Activated CD8-positive, alpha-beta memory T cell treated with anti-CD3 and anti-CD28 coated beads for 24 hours (primary cell): ENCODE measurements at places on chromosomes 2 and 18.

GRCh38 chr2:98346311-98347236, at the start of gene CNGA3:
Gene CNGA3, plus strand, starts transcription at chr2:98346456. Its CDS starts 23,520 bp downstream, at chr2:98369976.
- peak; percentile 61 for DNase-seq

DNA sequence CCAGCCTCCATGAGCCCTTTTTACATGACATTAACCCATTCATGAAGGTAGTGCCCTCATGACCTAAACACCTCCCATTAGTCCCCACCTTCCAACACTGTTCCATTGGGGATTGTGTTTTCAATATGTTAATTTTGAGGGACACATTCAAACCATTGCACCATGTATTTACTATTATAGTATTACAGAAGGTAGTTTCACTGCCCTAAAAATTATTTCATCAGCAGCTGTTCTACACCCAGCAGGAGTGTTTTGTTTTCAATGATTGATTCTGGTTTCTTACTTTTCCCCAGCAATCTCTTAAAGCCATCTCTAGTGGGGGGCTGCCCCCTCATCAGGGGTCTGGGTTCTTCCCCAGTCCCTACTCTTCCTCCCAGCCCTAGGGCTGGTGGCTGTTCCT, 71.9 kb downstream of the CERS6 start:
- DNase-seq, result no peak

DNA sequence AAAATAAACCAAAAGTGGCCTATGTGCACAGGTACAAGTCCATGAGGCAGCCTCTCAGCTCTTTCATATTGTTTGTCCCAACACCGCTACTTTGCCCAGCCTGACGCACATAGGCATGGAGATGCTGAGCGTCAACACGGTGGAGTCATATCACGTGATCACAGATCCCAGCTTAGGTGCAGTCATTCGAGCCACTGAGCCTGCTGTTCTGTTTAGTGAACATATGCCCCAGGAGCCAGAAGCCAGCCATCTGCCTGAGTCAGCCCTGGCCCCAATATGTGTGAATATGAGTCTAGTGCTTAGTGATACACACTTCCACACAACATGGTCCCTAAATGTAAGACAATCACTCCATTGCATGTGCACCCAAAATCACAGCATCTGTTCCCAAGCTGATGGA, 88.2 kb upstream of the LCLAT1 start:
- DNase-seq, result peak; percentile 55

GRCh38 chr2:119472749-119473148, 41.1 kb downstream of the TMEM37 start:
- no peak for DNase-seq

DNA sequence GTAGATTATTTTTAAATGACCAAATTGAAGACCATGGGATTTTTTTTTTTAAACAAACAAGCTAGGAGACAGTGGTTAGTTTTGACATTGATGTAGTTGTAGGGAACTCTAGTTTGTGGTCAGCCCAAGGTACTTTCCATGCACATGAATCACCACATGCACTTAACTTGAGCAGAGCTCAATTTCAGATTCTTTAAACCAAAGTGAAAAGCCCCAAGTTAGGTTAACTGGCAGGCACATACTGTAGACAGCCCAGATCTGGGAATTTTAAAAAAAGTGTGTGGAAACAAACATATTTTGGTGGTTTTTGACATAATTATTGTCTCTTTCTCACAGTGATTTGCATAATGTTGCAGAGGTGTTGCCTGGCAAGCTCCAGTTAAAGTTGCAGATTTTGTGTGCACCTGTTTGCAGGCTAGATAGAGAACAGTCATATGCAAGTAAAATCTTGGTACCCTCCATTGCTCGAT, 88.4 kb downstream of the BCL2L11 start:
- DNase-seq, result no peak

DNA sequence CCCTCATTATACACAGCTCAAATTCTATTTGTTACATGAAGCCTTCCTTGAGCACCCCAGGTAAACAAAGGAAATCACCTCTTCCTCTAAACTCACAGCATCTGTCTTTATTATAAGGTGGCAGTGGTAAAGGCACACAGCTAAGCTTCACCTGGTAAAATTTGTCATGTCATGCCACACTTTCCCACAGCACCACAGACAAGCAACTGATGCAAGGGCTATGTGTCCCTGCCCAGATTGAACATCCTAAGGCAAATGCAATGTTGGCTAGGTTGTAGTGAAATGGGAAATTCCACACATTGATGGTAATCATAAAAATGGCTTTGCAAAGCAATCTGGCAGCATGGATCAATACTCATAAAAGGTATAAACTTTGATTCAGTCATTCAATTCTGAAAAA, 18.9 kb downstream of the LDAH start:
- DNase-seq, result no peak
